ENCODE measurements at places on chromosomes 11 and 22.

DNA sequence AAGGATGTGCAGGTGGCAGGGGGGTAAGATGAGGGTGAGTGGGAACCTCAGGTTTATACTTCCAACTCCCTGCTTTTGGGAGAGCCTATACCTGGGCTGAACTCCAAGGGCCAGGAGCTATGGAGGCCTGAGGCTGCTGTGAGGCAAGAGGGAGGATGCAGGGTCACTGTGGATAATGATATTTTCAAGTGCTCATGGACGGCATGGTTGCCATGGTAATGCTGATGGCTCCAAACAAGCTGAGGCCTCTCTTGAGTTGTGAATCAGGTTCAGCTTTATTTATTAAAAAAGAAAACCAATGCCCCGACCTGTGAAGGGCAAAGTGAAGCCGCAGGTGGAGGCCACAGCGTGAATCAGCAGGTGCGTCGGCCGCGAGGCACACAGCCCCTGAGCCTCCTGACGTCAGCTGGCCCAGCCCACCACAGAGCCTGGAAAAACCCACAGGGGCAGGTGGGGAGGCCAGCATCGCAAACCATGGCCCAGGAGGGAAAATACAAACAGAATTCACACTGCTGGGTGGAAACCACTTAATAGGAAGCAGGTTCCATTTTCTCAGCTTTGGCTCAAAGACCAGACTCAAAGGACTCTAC, 17.4 kb upstream of the CREB3L1 start:
- no peak for DNase-seq

GRCh38 chr11:65616575-65617001, 1.0 kb downstream of the PCNX3 start:
- DNase-seq = no peak

DNA sequence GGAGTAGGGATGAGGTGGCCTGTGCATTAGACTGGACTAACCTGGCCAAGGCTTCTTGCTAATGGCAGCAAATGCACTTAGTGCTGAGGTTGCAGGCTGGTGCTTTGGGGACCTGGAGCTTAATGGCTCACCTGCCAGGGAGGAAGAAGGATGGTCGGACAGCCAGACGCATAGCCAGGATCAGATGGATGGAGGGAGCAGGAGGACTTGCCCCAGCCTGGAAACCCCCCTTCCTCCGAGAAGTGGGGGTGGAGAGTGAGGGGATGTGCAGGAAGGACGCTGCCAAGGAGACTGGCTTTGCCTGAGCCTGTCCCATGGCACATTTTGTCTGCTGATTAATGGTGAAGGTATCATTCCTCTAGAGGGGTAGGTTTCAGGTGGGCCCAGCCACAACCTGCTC, 17.9 kb downstream of the IGLL1 start:
- no peak for DNase-seq

GRCh38 chr11:120173807-120174206, 35.9 kb upstream of the TRIM29 start:
- DNase-seq = no peak

DNA sequence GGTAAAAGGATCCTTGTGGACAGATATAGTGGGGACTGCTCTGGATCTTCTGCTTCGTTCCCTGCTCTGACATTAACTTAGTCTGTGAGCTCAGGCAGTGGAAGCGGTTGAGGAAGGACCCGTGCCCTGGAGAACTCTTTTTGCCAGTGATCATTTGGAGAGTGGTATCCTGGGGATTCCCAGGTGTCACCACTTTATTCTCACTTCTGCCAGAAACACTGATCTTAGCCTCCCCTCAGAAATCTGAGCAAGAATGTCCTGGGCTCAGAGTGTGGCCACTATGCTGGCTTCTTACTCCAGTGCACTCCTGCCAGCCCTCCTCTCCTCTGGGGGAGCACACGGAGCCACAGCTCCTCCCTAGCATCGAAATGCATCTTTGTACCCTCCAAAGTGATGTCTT, 7.6 kb upstream of the PHOX2A start:
- no peak for DNase-seq

GRCh38 chr22:39560127-39560526, 10.4 kb upstream of the CACNA1I start:
- DNase-seq = no peak

DNA sequence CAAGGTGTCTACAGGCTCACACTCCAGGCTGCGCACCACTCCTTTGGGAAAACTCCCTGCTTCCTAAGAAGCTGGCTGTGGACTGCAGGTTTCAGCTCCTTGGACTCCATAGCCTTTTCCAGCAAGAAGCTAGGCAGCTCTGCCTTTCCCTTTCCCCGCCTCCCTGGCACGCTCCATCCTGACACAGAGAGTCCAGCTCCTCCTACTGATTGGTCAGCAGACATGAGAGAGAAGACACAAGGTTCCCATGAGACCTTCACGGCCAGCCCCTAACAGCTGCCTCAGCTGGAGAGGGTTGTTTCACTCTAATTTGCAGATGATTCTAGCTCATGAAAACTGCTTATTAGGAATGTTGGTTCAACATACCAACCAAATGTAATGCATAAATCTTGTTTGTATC, 27.6 kb downstream of the TENM4 start:
- no peak for DNase-seq
